ENCODE measurements at places on chromosomes 5 and 9. TPM values are rescaled to one million over a fixed set of nuclear protein-coding genes. Genes with fewer than 3 reads are reported as not detected.
A peak's percentile ranks its signal among the peaks of the same experiment; 100 is the strongest.

Gene PCDHB7
- total RNA-seq = not detected

Gene CATSPER3
- 0.46 TPM for total RNA-seq

Gene PIGO
- 25.4 TPM for total RNA-seq

Gene OR1Q1
- total RNA-seq = not detected

Gene ANKRD18A
- 3.9 TPM for total RNA-seq

Gene SEMA4D
- total RNA-seq = 239 TPM

Gene IRX4
- total RNA-seq = not detected

DNA sequence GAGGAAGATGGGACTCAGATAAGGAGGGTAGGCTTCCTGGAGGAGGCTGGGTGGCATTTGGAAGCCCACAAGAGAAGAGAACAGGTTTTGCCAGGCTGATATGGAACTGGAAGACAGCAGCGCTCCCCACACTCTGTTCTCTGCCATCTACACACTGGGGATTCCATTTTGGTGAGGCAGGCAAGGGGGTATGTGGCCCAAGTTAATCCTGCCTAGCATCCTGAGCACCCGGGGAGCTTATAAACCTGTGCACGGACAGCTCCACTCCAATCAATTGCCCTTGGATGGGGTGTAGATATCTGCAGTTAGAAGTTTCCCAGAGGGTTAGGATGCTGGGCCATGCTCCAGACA is 158.8 kb downstream of the MACROH2A1 start:
- no peaks in the 10 kb centered on the region for H3K36me3 ChIP-seq
- H3K4me3 ChIP-seq = no peak overlapping the region
- no peaks in the 10 kb centered on the region for H3K4me1 ChIP-seq

DNA sequence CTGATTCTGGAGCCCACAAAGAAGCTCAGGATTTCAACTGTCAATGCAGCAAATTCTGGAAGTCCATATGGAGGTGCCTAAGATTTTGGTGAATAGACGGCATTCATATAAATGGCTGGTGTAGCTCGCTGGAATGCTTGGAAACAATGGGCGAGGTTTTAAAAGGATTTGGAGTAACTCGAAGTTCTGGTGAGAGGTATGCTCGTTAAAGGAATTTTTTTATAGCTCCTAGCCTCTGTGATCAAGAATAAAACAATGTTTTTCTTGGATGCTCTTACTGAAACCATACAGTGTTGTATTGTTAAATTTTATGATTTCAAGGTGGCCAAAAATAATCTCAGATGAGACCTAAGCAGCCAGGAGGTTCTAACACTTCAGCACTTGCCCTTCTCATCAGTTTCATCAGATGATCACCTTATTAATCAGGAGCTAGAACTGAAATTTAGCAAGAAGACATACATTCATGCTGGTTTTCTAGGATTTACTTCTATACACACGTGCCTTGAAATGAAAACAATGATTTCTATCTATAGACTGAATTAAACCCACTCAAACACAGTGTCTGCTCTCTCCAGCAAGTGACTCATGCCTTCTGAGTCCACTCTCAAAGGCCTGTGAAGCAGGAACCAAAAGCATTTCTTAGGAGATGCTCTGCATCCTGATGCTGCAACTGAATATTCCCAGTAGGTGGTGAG is 79.2 kb downstream of the OTULIN start:
- no peak for DNase-seq
- peaks cover 29% of the 10 kb centered on the region for H3K4me1 ChIP-seq
- peaks cover 36% of the 10 kb centered on the region for H3K36me3 ChIP-seq
- no peak overlapping the region for H3K4me3 ChIP-seq
- no peak overlapping the region for H3K27ac ChIP-seq

- no peaks in the 10 kb centered on the region for H3K27me3 ChIP-seq
- no peaks in the 10 kb centered on the region for H3K4me1 ChIP-seq
- no peak overlapping the region for H3K4me3 ChIP-seq
- no peak for DNase-seq
- H3K36me3 ChIP-seq = no peaks in the 10 kb centered on the region
- H3K27ac ChIP-seq = no peak overlapping the region
Observed at GRCh38 chr5:125424402-125425141, 678.1 kb upstream of the ZNF608 start.

- H3K27me3 ChIP-seq = no peaks in the 10 kb centered on the region
- H3K36me3 ChIP-seq = no peaks in the 10 kb centered on the region
- no peak for DNase-seq
Observed at GRCh38 chr5:106521701-106522100, 1149.0 kb downstream of the EFNA5 start.

DNA sequence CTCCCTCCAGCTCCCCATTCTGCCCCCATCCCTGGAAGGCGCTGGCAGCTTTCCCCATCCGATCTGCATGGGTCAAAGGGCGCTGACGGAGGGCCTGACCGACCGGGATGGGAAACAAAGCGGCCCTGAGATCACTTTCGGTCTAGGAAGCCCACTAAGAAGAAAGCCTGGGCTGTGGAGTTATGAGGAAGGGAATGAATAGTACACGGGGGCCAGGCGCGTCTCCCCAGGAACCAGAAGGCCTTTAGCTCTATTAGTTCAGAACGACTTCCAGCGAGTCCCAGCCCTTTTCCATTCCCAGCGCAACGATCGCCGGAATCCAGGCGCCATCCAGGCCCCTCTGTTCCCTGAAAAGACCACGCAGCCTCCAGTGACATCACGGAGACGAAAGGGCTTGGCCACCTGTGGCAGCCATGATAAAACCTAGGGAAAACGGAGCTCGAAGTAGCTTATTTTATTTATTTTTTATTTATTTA is 70.1 kb upstream of the CCDC180 start:
- DNase-seq = no peak
- peaks cover 3% of the 10 kb centered on the region for H3K36me3 ChIP-seq
- H3K27me3 ChIP-seq = no peaks in the 10 kb centered on the region
- peak overlapping the region; percentile 82 for H3K27ac ChIP-seq
- H3K4me3 ChIP-seq = peak overlapping the region; percentile 88
- peaks cover 12% of the 10 kb centered on the region for H3K4me1 ChIP-seq

DNA sequence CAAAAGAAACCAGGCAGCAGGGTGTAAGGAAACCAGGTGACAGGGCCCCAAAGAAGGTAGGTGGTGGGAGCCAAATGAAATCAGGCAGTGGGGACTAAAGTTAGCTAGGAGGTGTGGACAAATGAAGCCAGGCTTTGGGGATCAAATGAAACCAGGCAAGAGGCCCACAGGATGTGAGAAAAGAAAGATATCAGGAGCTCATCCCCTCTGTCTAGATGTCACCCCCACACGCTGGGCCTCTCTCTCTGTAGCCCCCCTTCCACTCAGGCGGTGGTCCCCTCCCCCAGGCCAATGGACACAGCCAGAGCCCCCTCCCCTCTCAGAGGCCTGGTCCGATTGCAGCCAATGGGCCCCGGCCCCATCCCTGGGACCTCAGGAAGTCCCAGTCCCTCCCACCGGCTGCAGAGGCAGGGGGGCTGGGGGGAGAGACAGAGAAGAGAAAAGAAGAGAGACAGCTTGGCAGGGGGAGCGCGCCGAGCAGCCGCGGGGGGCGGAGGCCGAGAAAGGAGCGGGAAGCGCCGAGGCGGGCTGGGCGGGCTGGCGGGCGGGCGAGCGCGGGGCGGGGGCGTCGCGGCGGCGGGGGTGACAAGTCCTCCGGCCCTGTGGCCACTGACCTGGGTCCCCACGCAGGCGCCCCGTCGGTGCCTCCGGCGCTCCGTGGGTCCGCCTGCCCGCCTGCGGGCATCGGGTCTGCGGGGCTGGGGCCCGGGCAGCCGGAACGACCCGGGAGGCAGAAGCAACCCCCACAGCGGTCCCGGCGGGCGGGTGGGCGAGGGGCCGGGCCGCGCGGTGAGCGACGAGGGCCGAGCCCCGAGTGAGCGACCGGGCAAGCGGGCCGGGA is 11.9 kb downstream of the CNTFR start:
- H3K4me1 ChIP-seq = peaks cover 3% of the 10 kb centered on the region
- no peak for DNase-seq
- H3K4me3 ChIP-seq = peak overlapping the region; percentile 47

- peak overlapping the region; percentile 75 for H3K27ac ChIP-seq
- peaks cover 12% of the 10 kb centered on the region for H3K4me1 ChIP-seq
- no peak for DNase-seq
- peak overlapping the region; percentile 87 for H3K4me3 ChIP-seq
Observed at GRCh38 chr5:160119905-160120266, 636 bp upstream of the PWWP2A start.

DNA sequence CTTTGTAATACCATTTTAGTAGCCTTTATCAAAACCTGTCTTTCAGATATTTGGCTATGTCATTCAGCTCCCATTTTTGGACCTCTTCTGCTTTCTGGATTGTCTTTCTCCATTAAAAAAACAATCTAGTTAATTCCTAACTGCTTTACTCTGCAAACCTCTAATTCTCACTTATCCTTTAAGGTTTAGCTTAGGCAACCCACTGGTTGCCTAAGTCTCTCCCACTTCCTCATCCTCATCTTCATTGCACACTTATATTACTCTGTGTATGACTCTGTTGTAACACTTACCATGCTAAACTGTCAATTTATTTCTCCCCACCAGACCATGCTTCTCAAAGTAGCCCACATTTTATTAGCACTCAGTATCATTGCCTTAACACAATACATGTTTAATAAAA is 205.0 kb upstream of the DMRTA1 start:
- DNase-seq = no peak
- H3K36me3 ChIP-seq = no peaks in the 10 kb centered on the region
- no peak overlapping the region for H3K4me3 ChIP-seq
- H3K27ac ChIP-seq = peak overlapping the region; percentile 7
- peaks cover 61% of the 10 kb centered on the region for H3K4me1 ChIP-seq
- H3K27me3 ChIP-seq = peaks cover 9% of the 10 kb centered on the region

GRCh38 chr5:179994583-179995323 is 76.8 kb downstream of the RNF130 start:
- no peak overlapping the region for H3K27ac ChIP-seq
- no peak for DNase-seq
- H3K4me3 ChIP-seq = no peak overlapping the region
- H3K27me3 ChIP-seq = no peaks in the 10 kb centered on the region

- H3K4me3 ChIP-seq = no peak overlapping the region
- H3K27me3 ChIP-seq = peaks cover 4% of the 10 kb centered on the region
- no peaks in the 10 kb centered on the region for H3K36me3 ChIP-seq
- peak overlapping the region; percentile 94 for H3K27ac ChIP-seq
- peak; percentile 65 for DNase-seq
Observed at GRCh38 chr9:115035841-115036612, 81.9 kb downstream of the TNC start.

DNA sequence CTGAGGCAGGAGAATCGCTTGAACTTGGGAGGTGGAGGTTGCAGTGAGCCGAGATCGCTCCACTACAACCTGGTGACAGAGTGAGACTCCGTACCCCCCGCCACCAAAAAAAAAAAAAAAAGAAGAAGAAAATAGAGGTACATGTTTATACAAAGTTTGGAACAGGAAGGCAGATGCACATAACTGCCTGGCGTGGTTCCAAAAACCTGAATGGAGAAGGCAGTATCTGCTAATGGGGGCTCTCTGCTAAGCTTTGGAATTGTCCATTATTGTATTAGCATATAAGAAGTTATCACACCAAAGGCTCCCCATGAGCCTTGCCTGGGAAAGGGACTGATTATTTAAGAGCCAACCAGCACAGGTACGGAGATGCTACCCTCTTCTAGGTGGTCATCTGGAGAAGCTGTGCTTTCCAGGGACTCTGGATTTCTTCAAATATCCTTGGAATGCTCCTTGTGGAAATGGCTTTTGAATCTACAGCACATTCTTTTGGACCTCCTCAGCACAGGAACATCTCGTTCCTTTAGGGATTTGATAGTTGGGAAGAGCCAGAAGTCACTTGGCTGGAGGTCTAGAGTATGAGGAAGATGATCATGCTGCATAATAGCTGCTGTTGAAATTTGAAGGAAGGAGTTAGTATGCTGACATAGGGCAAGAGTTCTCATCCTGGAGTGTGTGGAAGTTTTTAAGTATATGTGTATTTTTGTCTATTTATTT is 42.5 kb upstream of the ABCA1 start:
- H3K4me3 ChIP-seq = no peak overlapping the region
- no peaks in the 10 kb centered on the region for H3K36me3 ChIP-seq
- DNase-seq = no peak
- H3K4me1 ChIP-seq = peaks cover 8% of the 10 kb centered on the region
- no peak overlapping the region for H3K27ac ChIP-seq
- peaks cover 48% of the 10 kb centered on the region for H3K27me3 ChIP-seq

DNA sequence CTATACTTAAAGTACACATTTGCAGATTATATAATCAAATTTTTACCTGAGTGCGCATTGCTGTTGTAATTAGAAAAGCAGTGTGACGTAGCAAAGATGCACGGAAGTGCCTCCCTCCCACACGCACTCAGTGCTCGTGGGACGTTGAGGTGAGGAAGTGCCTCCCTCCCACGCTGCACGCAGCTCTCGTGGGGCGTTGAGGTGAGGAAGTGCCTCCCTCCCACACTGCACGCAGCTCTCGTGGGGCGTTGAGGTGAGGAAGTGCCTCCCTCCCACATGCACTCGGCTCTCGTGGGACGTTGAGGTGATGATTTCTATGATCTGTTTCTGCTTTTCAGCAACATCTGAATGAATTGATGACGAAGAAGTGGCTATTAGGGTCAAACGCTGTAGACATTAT is 21.0 kb downstream of the EXOC3 start:
- H3K27ac ChIP-seq = peak overlapping the region; percentile 82
- H3K4me3 ChIP-seq = peak overlapping the region; percentile 22
- DNase-seq = peak; percentile 60
- peaks cover 42% of the 10 kb centered on the region for H3K4me1 ChIP-seq
- H3K36me3 ChIP-seq = peaks cover 55% of the 10 kb centered on the region

GRCh38 chr9:20199111-20199510 is 410.3 kb upstream of the SLC24A2 start:
- H3K36me3 ChIP-seq = peaks cover 6% of the 10 kb centered on the region
- no peak overlapping the region for H3K4me3 ChIP-seq
- H3K27me3 ChIP-seq = peaks cover 13% of the 10 kb centered on the region
- H3K27ac ChIP-seq = no peak overlapping the region
- DNase-seq = no peak
- H3K4me1 ChIP-seq = peaks cover 12% of the 10 kb centered on the region

DNA sequence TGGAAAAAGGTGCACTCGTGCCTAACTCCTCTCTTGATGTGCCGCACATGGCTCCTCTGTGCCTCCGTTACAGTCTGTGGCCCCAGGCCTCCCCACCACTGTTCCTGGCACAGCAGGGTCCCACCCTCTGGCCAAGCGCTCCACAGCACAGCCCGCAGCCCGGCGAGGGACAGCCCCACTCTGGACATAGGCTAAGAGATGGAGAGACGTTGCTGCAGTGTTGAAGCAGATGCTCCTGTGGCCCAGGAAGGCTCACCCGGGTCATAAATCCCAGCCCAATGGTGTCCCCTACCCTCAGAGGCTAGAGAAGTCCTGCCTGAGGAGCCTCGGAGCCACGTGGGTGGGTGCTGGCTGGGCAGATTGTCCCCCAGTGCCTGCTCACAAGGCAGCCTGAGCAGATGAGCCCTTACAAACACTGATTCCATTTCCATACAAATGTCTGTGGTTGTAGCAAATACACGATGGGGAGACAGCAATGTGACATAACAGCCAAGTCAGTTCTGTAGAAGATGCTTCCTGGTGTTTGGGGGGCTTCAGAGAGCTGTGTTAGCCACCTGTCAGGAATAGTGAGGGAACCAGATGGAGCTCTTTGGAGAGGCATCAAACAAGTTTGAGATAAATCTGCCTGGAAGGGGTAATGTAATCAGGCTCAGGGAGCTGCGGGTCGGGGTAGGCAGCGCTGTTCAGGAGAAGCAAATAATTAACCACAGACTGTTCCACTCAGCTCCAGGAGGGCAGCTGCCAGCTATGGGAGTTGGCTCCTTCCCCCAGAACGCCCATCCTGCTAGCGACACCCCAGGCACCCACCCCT is 41.7 kb downstream of the C5orf15 start:
- H3K27ac ChIP-seq = no peak overlapping the region
- no peak overlapping the region for H3K4me3 ChIP-seq
- H3K27me3 ChIP-seq = no peaks in the 10 kb centered on the region
- no peaks in the 10 kb centered on the region for H3K36me3 ChIP-seq
- DNase-seq = no peak

GRCh38 chr5:57831932-57832331 is 349.3 kb upstream of the ACTBL2 start:
- H3K27ac ChIP-seq = no peak overlapping the region
- no peak for DNase-seq
- peaks cover 3% of the 10 kb centered on the region for H3K27me3 ChIP-seq

Measured in activated naive CD8-positive, alpha-beta T cell treated with anti-CD3 and anti-CD28 coated beads for 36 hours (primary cell).